ENCODE measurements at places on chromosomes 7 and 10.

GRCh38 chr7:5557920-5558401 is 134.3 kb upstream of the TNRC18 start:
- DNase-seq = no peak

GRCh38 chr7:47582764-47583738 is 1.1 kb upstream of the TNS3 start:
- DNase-seq = peak; percentile 87

- DNase-seq = peak; percentile 42
These were observed 404.6 kb downstream of the RPS24 start for GRCh38 chr10:78437998-78438906.

- DNase-seq = no peak
These were observed 6.9 kb upstream of the SH2D4B start for GRCh38 chr10:80530816-80531215.

GRCh38 chr7:64887756-64888508 is 15.1 kb upstream of the ZNF273 start:
- no peak for DNase-seq

DNA sequence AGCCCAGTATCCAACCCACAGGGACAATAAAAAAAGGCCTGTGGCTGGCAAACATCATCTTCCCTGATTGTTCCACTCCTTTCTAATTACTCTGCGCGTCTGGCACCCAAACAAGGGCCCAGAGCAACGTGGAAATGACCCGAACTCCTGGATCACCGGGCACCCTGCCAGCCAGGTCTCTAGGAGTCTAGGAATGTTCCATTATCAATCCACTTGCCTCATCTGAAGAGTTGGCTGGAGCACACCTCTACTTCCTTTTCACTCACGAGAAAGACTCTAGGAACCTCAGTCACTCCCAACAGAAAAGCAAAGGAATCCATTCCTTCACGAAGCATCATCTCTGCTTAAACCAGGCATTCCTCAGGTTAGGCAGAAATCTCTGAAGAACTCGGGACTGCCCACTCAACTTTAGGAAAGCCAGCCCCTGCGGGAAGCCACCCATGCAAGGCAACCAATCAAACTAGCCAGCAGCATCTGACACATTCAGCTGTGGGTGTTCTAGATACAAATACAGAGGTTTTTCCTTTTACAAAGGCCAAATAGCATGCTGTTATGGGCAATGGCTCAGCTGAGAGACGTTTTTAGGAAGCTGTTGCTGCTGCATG is 37.7 kb downstream of the ATXN7L1 start:
- DNase-seq = no peak

GRCh38 chr10:63466144-63466935 is 563 bp upstream of the JMJD1C start:
- no peak for DNase-seq

GRCh38 chr7:120989257-120990220 is 1.0 kb downstream of the CPED1 start:
- no peak for DNase-seq

DNA sequence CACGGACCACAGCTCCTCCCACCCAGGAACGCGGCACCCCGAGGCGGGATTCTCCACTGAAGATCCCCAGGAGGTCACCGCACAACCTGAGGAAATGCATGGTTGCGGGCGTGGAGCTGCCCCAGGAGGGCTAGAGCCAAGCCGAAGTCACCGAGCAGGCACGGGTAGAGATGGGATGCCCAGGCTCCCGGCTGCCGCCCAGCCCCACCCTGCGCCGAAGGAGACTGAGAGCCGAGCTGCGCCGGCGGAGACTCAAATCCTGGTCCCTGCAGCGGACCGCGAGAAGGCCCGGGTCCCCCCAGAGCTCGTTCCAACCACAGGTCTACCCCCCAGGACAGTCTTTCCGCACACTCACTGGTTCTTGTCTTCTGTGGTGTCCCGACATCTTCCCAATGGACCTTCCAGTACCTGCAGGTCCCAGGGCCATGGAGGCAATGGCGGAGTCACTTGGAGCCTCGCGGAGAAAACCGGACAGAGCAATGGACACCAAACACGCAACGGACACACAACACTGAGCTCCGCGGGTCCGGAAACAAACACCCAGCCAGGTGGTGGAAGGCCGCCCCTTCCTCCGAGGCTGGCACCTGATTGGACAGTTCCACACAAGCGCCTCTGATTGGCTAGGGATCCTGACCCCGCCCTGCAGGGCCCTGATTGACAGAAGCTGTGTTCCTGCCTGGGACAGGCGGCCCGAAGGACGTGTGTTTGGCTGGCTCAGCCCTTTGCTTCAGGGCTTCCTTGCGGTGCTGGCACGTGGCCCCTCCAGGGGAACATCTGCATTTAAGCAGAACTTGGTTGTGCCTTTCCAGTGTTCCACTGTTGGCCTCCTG is 331.9 kb upstream of the NUPR2 start:
- no peak for DNase-seq

GRCh38 chr10:129637846-129638245 is 170.8 kb downstream of the MGMT start:
- no peak for DNase-seq

DNA sequence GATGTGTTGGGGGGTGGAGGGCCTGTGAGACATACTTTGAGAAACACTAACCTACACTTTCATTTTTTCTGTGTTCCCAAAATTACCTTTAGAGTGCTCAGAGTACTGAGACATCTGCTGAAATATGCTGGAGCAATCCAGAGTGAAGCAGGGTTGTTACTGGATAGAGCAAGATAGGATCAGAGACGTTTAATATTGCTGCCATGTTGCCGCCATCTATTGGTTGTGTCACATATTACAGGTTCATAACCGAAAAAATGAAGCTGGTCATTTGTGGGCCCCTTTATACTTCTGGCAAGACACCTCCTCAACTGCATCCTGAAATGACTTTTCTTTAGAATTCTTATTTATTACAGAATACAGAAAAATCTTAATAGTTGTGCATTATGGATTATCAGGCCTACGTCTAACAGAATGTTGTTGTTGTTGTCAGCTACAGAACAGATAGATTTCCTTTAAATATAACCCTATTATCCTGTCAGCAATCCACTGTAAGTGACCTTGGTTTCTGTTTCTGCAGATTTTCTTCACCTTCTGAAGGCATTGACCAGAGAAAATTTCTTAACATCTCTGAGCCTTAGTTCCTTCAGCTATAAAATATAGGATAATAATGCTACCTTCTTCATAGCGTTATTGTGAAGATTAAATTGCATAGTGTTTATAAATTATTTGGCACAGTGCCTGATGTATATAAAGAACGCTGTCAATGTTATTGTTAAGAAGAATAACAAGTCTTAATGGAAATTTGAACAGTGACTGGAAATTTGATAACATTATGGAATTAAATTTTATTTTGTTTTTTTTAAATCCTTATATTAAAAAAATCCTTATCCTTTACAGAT is 16.2 kb upstream of the DLD start:
- no peak for DNase-seq

- no peak for DNase-seq
These were observed 50.1 kb downstream of the COL1A2 start for GRCh38 chr7:94444813-94445212.

DNA sequence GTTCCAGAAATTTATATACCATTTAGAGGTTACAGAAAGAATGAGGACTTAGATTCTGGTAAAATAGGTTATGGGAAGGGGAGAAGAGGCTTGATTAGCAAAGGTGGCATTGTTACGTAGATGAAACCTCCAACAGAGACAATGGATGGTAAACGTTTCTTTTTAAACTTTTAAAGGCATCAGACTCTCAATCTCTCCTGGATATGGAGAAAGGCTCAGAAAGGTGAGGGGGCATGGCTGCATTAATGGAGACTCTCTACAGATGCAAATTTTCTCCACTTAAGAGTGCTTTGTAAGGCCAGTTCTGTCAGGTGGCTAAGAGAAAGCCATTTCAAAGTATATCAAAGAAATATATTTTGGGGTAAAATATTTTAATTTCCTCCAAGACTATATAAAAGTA is 240.9 kb upstream of the PTER start:
- no peak for DNase-seq

- no peak for DNase-seq
These were observed 186.8 kb upstream of the AUTS2 start for GRCh38 chr7:69411466-69411865.
